ENCODE measurements at places on chromosomes 1 and 21.

GRCh38 chr1:67169496-67169895 lies 3.2 kb downstream of the IL23R start:
- DNase-seq = no peak

DNA sequence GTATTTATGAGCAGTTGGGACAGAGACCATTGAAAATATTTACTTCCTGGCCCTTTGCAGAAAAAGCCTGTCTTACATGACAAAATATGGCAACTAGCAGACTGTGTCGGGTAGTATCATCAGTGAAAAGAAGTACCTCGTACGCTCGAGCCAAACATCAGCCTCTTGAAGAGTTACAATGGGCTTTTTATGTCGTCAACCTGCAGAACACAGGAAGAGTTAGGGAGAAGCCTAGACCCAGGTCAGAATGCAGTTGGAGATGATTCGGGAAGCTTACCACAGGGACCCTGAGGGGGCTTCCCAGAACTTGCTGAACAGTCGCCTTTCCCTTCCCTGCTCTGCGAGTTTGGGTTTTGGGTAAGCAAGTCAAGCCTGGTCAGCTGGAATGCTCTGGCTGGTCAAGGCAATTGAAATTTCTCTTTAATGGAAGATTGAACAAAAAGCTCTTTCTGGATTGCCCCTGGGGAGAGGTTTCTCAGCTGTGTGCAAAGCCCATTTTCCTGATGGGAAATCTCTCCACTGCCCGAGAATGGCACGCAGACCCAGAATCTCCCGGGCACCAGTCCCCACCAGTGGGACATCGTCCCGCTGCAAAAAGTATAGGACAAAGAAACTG lies 263.6 kb upstream of the TMEM51 start:
- no peak for DNase-seq

DNA sequence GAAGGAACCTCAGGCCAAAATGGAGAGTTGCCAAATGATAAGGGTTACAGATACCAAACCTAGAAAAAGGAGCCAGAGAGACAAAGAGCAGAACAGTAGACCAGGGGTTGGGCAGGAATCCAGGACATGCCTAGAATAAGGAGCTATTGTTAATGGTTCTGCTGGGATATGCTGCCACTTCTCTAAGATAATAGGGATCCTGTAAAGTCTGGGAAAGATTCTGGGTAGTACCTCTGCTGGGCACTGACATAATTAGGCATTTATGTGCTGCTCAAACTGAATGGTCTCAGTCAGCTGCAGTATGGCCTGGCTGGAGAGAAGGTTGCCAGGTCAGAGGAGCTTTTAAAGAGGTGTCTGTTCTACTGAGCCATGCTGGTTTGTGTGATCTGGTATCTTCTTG lies 19.9 kb upstream of the NRIP1 start:
- no peak for DNase-seq

DNA sequence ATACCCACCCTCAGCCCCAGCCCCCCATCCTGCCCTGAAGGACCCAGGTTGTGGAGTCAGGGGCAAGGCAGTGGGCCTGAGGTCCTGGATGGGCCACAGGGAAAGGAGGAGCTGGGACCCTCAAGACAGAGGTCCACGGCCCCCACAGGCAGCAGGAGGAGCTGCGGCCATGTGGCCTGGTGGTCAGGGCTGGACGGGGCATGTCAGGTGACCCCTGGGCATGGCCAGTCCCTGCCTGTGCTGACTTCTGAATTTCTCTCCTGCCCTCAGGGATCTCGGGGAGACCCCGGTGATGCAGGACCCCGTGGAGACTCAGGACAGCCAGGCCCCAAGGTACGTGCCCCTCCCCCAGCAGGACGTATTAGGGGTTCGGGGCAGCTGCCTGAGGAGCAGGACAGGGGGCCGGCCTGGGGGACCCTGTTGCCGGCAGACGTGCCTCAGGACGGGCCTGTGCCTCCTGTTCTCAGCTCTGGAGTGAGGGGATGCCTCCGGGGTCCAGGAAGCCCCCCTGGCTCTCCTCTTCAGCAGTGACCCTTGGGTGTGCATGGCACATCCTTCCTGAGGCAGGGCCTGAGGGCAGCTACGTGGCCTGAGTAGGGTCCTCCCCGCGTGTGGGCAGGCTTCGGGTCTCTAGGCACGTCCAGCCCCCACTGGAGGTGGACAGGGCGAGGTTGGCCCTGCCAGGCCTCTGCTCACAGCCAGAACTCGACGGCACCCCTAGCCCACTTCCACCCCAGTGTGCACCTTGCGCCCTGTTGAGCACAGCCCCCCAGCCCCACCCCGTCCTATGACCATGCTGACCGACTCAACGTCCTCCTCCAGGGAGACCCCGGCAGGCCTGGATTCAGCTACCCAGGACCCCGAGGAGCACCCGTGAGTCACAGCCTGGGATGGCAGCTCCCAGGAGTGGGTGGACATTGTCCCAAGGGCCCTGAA lies 23.6 kb downstream of the COL6A2 start:
- DNase-seq = no peak

DNA sequence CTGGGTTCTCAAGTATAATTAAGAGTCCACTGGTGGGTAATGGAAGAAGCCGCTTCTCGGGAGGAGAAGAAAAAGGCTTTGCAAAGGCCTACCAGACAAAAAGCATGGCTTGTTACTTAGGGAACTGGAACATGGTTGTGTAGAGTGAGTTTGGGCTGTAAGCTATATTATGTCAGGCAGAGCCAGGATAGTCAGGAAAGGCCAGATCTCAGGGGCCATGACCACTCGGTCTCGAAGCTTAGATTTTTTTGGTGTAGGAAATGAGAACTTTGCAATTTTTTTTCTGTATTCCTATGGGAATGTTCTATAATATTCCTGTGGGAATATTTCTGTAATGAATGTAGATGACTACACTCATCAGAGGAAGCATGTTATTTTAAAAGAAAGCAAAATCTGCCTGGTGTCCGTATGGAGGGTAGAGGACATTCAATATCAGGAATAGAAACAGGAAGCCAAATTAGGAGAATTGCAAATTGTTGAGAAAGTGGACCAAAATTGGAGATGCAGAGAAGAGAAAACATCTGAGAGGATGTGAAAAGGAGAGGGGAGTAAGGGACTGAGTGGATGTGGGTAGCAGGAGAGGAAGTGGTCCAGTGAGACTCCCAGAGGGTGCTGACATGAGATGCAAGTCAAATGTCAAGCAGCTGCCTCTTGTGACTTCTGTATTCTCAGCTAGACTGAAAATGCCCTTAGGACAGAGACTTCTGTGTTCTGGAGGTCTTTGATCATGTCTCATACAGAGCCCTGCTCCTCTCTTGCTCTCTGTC lies 45.2 kb upstream of the HAO2 start:
- no peak for DNase-seq

DNA sequence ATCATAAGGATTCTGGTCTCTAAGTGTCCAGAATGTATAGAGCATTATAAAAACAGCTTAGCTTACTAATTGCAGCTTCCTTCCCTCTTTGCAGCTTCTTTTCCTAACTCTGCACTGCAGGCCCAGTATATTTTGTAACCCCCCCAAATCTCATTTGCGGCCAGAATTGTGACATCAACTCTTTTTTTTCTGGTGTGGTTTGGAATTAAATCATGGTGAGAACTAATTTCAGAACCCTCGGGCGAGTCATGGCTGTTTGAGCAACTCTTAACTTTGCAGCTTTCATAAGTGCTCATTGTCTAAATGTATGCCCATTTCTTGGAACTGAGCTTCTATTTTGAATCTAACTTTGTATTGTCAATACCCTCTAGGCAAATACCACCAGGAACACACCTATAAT lies 187.4 kb downstream of the CYYR1 start:
- DNase-seq = no peak

DNA sequence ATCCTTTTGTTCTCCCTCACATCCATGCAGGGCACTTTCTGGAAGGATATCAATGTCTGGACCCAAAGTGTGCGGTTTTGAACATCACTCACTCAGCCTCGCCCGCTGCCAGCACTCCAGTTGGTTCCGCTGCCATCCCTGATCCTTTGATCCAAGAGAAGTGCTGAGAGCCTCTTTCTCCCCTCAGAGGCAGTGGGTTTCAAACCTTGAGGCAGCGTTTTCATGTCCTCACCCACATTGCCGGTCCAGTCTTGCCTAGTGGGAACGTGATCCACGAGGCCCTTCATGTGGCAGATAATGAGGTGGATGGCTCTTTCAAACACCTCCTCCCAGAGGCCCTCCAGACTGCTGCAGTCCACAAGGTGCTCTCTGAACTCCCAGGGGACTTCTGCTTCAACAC lies 122.2 kb downstream of the ACTL8 start:
- DNase-seq = no peak

DNA sequence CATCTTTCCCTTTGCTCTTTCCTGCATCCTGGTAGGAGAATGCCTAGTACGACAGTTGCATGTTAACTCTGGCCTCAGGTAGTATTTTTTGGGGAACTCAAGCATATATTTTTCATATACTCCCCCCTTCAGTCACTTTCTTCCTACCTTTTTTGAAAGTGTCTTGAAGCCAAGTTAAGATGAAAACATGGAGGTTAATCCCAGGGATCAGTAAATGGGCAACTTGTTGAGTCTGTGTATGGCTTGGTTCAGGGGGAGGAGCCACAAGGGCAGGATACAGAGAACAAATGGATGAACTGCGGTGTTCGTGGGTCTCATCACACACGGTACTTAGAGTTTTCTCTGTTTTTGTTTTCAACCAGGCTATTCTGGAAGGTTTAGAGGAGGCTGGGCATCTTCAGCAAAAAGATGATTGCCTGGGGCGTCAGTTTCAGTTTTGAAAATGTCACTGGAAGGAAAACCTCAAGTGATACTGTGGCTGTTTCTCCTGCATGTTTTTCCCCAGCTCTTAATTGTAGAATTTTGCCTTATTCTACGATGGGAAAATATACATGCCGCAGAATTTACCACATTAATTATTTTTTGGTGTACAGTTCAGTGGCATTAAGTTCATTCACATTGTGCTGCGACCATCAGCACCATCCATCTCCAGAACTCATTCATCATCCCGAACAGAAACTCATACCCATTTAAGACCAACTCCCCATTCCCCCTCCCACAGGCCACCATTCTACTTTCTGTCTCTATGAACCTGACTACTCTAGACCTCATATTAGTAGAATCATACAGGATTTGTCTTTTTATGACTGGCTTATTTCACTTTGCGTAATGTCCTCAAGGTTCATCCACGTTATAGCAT lies 71.5 kb downstream of the MAP10 start:
- DNase-seq = no peak

GRCh38 chr1:70727886-70728489 lies 316.9 kb downstream of the CTH start:
- DNase-seq = no peak

DNA sequence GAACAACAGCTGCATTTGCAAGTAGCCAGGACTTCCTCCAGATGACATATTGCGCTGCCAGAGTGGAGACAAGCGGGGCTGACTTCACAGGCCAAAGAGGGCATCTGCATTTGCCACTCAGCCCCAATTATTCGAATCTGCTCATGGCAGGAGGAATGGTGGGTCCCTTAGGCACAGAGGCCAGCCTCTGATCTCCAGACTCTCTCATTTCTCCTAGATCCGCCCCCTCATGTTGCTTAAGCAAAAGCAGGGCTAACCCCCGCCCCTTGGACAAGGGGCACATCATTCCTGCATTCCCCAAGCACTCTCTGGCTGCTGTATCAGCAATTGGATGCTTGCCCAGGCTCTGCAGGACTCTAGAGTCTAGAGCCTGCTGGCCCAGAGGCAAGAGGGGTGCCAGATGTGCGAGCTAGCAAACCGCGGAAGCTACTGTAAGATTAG lies 262.4 kb downstream of the ST6GALNAC3 start:
- no peak for DNase-seq
